ENCODE measurements at places on chromosomes 7 and 10.

- no peak for DNase-seq
Observed at GRCh38 chr10:96044736-96045135, 1.4 kb downstream of the CCNJ start.

DNA sequence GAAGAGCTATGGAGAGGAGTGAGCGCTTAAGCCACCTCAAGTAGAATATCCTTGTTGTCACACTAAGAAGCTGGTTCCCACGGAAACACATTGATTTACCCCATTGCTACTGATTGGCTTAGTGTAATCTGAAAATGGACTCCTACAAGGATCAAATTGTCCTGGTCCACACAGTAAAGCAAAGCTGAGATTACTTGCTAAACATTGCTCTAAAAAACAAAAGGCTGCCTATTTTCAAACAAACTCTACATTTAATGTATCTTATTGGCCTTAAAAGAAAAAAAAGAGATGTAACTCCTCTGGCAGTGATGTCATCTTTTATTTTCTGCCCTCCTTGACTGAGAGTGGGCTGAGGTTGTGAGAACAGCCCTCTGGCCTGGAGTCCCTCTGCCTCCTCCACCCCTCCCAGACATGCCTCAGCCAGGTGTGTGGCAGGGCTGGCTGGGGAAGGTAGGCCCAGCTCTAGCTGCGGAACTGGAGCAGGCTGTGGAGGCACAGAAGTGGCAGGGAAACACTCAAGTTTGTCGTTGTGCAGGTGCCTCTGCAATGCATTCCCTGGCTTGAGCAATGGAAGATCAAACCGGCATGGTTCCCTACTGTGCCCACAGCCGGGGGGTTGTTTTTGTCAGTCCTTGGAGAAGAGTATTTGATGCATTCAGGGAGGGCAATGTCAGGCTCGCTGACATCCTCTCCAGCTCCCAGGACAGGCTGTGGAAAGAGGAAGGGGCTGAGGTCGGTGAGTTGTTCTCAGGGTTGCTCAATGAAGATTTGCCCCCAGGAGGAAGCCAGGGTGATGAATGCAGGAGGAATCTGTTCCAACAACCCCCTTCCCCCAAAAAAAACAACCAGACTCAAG lies 9.1 kb downstream of the KLF6 start:
- no peak for DNase-seq

DNA sequence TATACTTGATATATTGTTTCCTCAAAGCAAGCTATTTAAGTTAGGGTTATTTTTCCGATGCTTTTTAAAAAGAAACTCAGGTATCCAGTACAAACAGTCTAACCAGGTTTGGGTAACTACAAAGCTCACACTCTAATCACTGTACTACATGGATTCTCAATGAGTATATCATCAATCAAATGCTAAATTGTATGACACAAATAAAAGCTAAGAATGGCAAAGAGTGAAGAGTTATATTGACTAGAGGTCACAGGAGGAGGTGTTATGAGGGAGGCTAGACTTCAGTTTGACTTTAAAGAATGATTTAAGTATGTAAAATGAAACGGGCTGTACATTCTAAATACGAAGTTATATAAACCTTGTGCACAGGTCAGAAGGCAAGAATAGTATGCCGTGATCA lies 178.0 kb downstream of the CTNNA3 start:
- DNase-seq, result no peak

- no peak for DNase-seq
Observed at GRCh38 chr10:37816290-37816689, 41.1 kb downstream of the ZNF248 start.

- DNase-seq, result no peak
Observed at GRCh38 chr7:1372063-1372462, 87.2 kb downstream of the MICALL2 start.

DNA sequence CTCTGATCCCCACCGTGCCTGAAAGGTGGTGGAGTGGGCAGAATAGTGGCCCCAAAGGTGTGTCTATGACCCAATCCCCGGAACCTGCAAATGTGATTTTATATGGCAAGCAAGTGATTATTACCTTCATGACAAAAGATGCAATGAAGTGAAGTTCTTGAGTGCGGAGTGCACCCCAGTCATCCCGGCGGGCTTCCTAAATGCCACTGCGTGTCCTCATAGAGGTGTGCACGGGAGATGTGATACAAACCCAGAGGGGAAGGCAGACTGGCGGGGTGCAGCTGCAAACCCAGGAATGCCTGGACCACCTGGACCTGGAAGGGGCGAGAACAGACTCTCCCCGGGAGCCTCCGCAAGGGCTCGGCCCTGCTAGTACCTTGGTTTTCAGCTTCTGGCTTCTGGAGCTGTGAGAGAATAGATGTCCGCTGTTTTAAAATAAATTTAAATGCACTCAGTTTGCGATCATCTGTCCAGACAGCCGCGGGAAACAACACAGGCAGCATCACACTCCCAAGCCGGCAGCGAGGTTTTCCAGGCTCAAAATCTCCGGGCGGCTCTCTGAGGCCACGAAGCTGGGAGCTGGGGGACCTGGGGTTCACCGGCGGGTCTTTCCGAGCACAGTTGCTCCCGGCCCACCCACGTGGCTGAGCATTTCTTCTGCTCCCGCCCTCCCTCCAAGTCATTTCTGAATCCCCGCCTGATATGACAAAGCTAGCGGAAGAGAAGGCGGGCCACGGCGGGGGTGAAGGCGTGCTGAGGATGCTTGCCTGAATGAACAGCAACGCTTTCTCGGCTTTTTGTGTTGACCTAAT lies 50.4 kb upstream of the EBF3 start:
- DNase-seq, result no peak

GRCh38 chr7:107113866-107114265 lies 54.9 kb upstream of the HBP1 start:
- DNase-seq, result no peak

DNA sequence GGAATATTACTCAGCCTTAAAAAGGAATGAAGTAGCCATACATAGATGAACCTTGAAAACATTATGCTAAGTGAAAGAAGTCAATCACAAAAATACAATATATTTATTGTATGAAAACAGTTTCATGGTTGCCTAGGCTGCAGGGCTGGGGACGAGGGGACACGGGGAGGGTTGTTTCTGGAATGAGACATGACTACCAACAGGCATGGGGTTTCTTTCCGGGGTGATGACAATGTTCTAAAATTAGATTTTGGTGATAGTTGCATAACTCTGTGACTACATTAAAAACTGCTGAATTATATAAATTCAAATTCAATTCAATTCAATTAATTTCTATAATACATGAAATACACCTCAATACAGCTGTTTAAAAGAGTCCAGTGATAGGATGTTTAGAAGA lies 88.0 kb downstream of the ARHGAP22 start:
- no peak for DNase-seq

All from renal cortex interstitium (tissue), 15 donors.